ENCODE measurements at places on chromosomes 11 and 22. TPM values are rescaled to one million over a fixed set of nuclear protein-coding genes. Genes with fewer than 3 reads are reported as not detected.

The GAL3ST3 gene
- 0.17 TPM for total RNA-seq

The GAB2 gene
- 2.7 TPM for total RNA-seq

The SLC43A1 gene
- 26.5 TPM for total RNA-seq

The MOGAT2 gene
- total RNA-seq = not detected

The MAML2 gene
- 28.1 TPM for total RNA-seq

The ZNF280B gene
- 1.8 TPM for total RNA-seq

The GLB1L2 gene
- 11.0 TPM for total RNA-seq

The MAPK8IP1 gene
- total RNA-seq = 0.22 TPM

The PDE2A gene
- 1.1 TPM for total RNA-seq

The MMP13 gene
- total RNA-seq = not detected

The CD3E gene
- total RNA-seq = 377 TPM

The OR52A1 gene
- total RNA-seq = not detected

The TOMM22 gene
- total RNA-seq = 151 TPM

The MS4A7 gene
- total RNA-seq = not detected

The CST6 gene
- not detected for total RNA-seq

The ADM2 gene
- total RNA-seq = 7.5 TPM

The SF3B2 gene
- total RNA-seq = 321 TPM

The C11orf91 gene
- not detected for total RNA-seq

The SLC29A2 gene
- 7.4 TPM for total RNA-seq

The LINC01488 gene
- total RNA-seq = not detected

The BEST1 gene
- total RNA-seq = 0.49 TPM

The OR2AG2 gene
- total RNA-seq = not detected

The GAL gene
- total RNA-seq = 3.6 TPM

The ENDOD1 gene
- total RNA-seq = 15.2 TPM

The SCGB2A2 gene
- total RNA-seq = not detected

The IFITM1 gene
- total RNA-seq = 359 TPM

The AMOTL1 gene
- total RNA-seq = 0.43 TPM

The CD3D gene
- 285 TPM for total RNA-seq

The POLR2F gene
- total RNA-seq = 70.6 TPM

The THY1 gene
- 0.07 TPM for total RNA-seq

The CASP1 gene
- total RNA-seq = 23.8 TPM

The MMP12 gene
- total RNA-seq = not detected

The CYTH4 gene
- total RNA-seq = 30.5 TPM

The MS4A12 gene
- total RNA-seq = not detected

The OR8A1 gene
- not detected for total RNA-seq

The ANO9 gene
- total RNA-seq = 28.9 TPM

The CYB561A3 gene
- total RNA-seq = 31.8 TPM

The CFAP300 gene
- not detected for total RNA-seq

The CCDC116 gene
- total RNA-seq = 0.19 TPM

The RAG2 gene
- not detected for total RNA-seq

The PGA5 gene
- not detected for total RNA-seq

The COPB1 gene
- total RNA-seq = 111 TPM

Data from activated naive CD4-positive, alpha-beta T cell treated with anti-CD3 and anti-CD28 coated beads for 36 hours (primary cell).